ENCODE measurements at places on chromosomes 13 and 19.

DNA sequence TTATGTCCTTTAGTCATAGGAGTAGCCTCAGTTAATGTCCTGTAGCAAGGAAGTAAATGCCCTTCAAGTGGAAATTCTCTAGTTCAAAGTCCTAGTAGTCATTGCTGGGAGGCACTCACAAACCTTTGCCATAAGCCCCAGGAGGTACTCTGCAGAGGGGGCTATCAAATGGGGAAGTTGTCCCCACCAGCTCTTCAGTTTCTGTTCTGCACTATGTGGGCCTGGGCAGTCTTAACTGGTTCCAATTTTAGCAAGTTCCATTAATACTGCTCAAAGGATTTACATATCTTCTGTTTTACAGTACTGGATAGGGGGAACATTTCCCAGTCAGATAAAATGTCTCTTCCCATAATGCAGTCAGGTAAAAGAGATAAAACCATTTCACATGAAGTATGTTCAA is 101.3 kb downstream of the B3GLCT start:
- DNase-seq = no peak

DNA sequence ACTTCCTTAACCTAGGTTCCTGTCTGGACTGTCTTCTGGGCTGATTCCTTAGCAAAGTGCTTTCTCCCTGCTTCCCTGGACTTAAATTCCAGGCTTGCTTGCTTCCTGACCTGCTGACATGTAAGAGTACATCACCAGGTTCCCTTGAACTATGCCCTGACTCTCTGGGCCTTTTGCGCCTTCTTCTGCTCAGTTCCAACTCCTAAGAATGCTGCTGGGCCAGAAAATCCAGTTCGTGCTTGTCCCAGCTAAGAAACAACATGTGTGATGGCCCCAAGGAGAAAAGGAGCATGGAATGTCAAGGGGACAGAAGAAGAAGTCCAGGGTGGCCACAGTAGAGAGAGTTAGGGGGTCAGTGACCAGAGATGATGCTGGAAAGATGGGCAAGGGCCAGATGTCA is 42.6 kb upstream of the MBNL2 start:
- DNase-seq = no peak

GRCh38 chr19:52748336-52748950 is 13.6 kb upstream of the ZNF611 start:
- DNase-seq = no peak

DNA sequence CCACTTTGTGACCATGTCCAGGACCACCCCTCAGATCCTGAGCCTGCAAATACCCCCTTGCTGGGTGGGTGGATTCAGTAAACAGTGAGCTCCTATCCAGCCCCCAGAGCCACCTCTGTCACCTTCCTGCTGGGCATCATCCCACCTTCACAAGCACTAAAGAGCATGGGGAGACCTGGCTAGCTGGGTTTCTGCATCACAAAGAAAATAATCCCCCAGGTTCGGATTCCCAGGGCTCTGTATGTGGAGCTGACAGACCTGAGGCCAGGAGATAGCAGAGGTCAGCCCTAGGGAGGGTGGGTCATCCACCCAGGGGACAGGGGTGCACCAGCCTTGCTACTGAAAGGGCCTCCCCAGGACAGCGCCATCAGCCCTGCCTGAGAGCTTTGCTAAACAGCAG is 7.7 kb upstream of the CEACAM7 start:
- no peak for DNase-seq

DNA sequence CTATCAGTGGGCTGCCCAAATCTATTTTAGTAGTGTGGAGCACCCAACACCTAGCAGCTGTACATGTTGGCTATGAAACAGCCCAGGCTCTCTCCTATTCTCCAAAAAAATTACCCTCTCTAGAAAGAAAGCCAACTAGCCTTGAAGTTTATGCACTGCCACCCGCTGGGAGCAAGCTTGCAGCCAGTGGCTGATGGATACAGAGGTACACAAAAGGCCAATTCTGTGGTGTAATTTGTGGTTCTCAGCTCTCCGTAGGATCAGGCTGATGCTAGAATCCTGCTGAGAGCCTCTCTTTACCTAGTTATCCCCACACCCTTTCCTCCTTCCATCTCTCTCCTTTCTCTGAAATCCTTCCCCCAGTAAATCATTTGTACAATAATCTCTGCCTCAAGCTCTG is 1120.7 kb downstream of the DIAPH3 start:
- DNase-seq = no peak

DNA sequence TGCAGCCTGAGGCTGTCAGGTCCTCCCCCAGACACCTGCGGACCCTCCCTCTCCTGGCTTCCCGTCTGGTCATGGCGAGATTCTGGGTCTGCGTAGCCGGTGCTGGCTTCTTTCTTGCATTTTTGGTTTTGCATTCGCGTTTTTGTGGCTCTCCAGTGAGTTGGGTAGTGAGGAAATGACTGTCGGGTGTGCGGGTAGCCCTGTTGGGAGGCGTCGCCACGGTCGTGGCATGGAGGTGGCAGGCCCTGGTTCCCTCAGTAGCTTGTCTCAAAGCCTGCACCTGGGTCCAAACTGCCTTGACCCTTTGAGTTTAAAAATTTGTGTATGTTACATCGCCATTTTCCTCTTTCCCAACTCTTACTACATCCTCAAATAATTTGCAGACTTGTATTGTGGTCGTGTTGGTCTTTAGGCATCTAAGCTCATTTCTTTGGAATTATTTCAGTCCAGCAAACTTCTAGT is 344 bp downstream of the NHLRC3 start:
- peak; percentile 73 for DNase-seq

GRCh38 chr19:55149078-55150003 is at the start of gene TNNT1:
TSS of gene TNNT1 (minus strand) at chr19:55149206. CDS start at chr19:55147157, 2,049 bp downstream.
- DNase-seq = no peak

DNA sequence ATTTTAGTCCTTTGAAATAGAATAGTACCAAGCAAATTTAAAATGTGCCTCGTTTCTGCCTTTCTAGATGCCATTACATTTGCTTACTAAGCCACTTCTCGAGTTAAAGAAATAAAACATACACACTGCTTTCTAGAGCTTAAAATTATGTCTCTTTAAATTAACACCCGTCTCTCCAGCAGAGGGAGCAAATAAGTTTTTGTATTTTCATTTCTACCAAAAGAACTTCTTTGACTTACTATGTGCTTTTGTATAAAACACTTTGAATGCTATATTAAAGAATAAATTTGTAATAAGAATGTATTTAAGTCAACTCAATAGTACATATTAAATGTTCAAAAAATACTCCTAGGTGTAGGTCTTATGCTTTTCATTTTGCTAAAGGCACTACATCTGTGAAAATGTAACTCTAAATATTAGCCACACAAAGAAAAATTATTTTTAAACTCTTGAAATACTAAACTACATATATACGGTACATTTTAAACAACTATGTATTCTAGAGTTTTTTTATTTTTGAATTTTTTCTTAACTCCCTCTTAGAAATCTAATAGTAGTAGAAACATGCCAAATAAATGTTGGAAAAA is 269.3 kb upstream of the MIR17HG start:
- no peak for DNase-seq

- no peak for DNase-seq
These were observed 8.7 kb upstream of the ATP12A start for GRCh38 chr13:24671386-24672113.

DNA sequence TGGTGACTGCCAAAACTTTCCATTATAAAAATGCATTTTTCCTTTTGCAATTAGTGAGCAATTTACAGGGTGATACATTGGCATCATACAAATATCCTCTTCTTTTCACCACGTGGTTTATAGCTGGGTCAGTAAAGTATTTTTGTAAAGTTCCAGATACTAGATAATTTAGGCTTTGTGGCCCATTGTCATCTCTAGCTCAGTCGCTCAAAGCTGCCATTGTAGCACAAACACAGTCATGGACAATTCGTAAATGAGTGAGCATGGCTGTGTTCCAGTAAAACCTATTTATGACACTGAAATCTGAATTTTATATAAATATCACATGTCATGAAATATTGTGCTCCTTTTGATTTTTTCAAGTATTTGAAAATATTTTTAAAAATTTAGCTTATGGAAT is 162.9 kb downstream of the USP12 start:
- no peak for DNase-seq

GRCh38 chr13:31853643-31854326 is 114.5 kb downstream of the RXFP2 start:
- no peak for DNase-seq

- peak; percentile 2 for DNase-seq
These were observed 164.2 kb downstream of the ABCC4 start for GRCh38 chr13:95137096-95137495.

DNA sequence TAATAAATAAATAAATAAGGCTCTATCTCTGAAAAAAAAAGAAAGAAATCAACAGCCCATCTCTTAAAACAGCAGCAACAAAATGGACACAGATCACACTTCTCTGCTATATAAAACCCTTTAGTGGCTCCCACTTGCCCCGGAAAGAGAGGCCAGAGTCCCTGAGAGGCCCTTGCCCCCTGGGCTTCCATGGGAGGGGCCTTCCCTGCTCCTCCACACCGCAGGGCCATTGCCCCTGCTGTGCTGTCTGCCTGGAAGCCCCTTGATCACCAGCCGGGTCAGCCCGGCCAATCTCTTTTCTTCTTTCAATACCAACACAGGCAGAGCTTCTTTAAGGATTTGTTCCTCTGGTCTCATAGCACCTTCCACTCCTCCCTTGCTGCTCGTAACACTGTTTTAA is 171.1 kb downstream of the URI1 start:
- no peak for DNase-seq

- DNase-seq = no peak
These were observed 15.1 kb upstream of the RNASEH2B start for GRCh38 chr13:50894504-50894903.

- DNase-seq = no peak
These were observed 96.3 kb downstream of the VWA8 start for GRCh38 chr13:41864658-41865057.

DNA sequence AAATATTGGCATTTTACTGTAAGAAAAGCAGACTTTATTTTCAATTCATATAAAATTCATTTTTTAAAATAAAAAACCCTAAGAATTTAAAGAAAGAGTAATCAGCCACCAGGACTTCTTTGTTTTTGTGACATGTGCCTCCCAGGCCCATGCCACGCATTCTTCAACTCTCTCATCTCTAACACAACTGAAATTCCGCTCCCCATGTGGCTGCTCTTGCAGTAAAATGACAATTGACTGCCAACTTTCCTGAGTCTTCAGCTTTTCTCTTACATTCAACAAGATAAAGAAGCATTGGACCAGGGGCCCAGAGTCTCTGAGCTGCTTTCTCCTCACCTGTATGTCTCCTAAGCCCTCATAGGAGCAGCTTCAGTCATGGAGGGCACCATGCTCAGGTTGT is 372.1 kb downstream of the UQCRFS1 start:
- no peak for DNase-seq

- DNase-seq = peak; percentile 33
These were observed 7.9 kb downstream of the HNRNPL start for GRCh38 chr19:38841787-38842438.

- DNase-seq = no peak
These were observed 2.5 kb upstream of the FAM98C start for GRCh38 chr19:38400361-38400760.

DNA sequence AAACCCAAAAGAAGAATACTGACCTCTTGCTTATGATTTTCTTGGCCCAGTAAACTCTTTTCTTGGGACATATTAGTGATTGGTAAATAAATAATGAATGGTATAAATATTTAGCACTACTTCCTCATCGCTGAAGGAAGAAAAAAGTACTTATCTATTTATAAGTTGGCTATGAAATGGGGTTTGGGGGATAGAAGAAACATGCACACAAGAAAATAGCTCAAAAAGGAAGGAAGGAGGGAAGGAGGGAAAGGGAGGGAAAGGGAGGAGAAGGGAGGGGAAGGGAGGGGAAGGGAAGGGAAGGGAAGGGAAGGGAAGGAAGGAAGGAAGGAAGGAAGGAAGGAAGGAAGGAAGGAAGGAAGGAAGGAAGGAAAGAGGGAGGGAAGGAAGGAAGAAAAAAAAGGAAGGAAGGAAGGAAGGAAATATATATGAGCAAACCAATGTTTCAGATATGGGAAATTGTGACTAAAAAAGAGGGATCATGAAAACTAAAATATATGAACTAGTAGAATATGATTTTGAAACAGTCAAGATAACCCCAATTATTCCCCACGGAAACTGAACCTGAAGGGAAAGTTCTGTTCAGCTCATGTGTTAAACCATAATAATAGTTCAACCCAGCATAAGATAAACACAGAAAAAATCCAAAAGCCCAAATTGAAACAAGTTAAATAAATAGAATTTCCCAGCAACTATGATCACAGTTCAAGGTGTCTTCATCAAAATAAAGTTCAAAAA is 75.3 kb downstream of the FGF14 start:
- DNase-seq = no peak

- no peak for DNase-seq
These were observed 359.2 kb downstream of the IRS2 start for GRCh38 chr13:109427148-109427547.

- DNase-seq = no peak
These were observed 592.5 kb downstream of the KCTD12 start for GRCh38 chr13:76293751-76294150.

DNA sequence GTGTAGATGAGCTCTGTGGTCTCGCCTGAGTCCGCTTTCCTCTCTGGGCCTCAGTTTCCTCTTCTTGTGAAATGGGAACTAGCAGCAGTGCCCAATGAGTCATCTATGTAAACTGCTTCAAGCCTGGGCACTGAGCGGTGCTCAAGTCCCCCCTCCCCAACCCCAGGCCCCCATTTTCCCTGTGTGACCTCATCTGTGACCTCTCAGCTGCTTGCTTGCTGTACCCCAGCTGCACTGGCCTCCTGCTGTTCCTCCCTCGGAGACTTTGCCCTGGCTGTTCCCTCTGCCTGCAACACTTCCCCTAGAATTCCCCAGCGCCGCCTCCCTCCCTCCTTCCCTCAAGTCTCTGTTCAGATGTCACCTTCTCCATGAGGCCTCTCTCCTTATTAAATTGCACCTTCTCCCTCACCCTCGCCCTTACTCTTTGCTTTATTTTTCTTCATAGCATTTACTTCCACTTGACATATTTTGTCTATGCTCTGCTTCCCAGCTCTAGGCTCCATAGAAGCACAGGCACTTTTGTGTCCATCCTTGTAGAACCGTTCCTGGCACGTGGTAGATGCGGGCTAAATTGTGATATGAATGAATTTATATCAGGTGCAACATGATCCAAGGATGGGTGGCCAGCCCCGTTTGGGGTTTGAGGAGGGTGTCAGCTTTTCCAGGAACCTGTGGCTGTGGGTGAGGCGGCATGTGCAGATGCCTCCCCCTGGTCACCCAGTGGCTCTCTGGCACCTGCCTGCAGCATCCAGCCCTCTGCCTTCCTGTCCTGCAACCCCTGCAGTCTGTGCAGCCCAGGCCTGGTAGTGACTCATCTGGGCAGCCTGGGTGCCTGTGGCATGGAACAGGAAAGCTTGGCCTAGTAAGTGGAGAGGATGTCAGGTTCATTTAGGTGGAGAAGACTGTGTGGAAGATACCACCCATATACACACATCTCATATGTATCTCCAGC is 26.3 kb downstream of the SIPA1L3 start:
- DNase-seq = no peak

DNA sequence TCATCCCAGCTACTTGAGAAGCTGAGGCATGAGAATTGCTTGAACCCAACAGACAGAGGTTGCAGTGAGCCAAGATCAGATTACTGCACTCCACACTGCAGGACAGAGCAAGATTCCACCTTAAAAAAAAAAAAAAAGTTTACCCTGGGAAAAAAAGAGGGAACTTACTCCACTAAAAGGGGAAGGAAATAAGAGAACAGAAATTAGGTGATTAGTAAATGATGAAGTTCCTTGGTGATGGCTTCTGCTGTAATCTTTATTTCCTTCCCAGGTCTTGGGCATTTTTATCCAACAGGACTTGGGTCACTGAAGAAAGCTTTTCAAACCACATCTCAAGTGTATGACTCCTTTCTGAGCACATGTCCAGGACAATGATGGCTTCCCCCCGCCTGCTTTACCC is 9.3 kb downstream of the ZNF780A start:
- DNase-seq = no peak
